Stimulated activated CD4-positive, alpha-beta T cell treated with anti-CD3 and anti-CD28 coated beads, Interleukin-12 subunit alpha, Interleukin-12 subunit beta, amount 100 ng/mL, for 48 hours (primary cell): ENCODE measurements at places on chromosomes 3 and 15.

GRCh38 chr3:5791558-5791957, 604.1 kb downstream of the EDEM1 start:
- no peak for DNase-seq

DNA sequence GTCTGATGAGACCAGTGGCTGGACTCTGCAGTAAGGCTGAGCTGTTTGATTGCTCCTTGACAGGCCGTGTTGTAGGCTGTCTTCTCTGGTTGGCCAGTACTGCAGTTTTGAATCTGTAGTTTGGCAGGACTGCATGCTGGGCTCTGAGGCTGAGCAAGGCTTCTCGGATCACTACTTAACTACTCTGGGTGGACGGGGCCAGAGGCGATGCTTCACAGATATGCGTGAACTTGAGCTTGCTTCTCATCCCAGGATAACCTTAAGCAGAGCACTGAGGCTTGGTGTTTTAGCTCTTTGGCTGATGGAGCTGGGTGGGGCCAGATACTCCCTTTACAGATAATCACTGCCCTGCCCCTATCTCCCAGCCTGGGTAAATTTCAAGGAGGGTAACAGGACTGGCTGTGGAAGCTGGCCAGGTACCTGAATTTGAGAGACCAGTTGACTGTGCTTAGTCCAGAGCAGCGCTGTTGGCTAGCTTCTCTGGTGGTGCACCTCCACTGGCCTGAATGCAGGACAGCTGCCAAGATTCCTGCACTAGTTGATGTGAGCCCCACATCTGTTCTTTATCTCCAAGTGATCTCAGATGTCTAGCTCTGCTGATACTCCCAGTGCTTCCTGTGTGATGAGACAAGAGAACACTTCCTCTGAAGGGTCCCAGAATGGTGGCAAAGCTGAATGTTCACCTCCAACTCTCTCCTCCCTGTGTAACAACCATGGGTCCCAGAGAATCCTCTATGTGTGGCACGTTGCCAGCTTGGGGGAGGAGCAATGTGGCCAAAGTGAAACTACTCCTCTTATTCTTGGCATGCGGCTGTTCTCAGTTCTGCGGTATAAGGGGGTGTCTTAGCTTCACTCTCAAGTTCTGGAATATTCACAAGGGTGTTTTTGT, 37.9 kb downstream of the RPL39L start:
- peak; percentile 24 for DNase-seq

- DNase-seq, result no peak
These were observed 75.4 kb downstream of the PLCL2 start for GRCh38 chr3:16960125-16960524.

GRCh38 chr3:42635111-42635510, 18.4 kb upstream of the ZBTB47 start:
- no peak for DNase-seq

DNA sequence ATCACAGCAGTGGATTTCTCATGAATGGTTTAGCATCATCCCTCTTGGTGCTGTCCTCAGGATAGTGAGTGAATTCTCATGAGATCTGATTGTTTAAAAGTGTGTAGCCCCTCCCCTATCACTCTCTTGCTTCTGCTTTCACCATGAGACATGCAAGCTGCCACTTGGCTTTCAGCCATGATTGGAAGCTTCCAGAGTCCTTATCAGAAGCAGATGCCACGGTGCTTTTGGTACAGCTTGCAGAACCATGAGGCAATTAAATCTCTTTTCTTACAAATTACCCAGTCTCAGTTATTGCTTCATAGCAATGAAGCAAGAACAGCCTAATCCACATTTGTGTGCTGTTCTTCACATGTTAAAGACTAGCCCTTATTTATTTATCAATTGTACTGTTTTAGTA, 495.2 kb upstream of the EPHA6 start:
- no peak for DNase-seq

- DNase-seq, result no peak
These were observed 41.9 kb downstream of the LIPC start for GRCh38 chr15:58473724-58474123.

GRCh38 chr3:169171739-169172138, 491.8 kb downstream of the MECOM start:
- DNase-seq, result no peak

DNA sequence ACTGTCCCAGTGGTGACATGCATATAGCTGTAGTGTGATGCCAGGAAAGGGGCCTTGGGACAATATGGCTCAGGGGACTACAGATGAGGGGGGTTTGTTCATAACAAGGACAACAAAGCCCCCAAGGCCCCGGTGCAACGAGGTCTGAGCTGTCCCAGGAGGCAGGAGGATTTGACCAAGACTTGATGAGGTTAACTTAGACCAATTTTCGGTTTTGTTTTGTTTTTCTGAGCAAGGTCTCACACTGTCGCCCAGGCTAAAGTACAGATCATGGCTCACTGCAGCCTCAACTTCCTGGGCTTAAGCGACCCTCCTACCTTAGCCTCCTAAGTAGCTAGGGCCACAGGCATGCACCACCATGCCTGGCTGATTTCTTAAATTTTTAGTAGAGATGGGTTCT, 23.8 kb downstream of the EFCAB12 start:
- DNase-seq, result no peak

DNA sequence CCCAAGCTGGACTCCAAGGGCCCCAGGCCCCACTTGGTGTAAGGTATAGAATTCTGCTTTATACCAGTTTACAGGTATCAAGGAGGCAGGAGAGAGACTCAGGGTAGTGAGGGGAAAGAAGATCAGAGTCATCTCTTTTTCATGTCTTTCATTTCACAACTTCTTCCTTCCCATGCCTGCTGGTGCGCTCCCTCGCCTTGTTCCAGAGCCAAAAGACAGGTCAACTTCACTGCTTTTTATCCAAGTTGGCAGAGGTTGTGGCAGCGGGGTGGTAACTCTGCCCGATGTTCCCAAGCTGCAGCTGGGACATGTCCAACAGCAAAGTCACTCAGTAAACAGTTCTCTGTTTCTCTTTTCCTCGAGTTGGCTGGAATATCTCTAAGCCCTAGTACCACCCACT, 86.3 kb upstream of the TCF12 start:
- no peak for DNase-seq

DNA sequence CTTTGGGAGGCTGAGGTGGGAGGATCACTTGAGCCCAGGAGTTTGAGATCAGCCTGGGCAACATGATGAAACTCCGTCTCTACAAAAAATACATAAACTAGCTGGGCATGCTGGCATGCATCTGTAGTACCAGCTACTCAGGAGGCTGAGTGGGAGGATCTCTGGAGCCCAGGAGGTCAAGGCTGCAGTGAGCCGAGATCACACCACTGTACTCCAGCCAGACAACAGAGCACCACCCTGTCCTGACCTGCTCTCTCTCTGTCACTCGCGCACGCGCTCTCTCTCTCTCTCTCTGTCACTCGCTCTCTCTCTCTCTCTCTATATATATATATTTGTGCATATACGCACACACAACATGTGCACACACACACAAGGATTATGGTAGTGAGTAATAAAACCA, 61.8 kb downstream of the IL16 start:
- DNase-seq, result no peak

DNA sequence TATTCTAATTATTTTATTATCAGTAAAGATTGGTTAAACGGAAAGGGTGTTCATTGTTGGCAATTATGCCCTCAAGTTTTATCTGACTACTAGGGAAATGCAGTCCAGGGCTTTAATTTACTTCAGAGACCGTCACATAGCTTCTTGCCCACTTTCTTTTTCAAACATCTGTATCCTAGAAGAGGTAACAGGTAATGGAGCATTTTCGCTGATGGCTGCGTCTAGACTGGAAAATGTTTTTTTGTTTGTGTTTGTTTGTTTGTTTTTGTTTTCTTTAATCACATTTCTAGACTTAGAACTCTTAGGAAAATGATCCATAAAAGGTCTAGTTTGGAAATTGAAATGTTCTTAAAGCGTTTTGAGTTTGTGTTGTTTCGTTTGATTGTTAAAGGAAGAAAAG, 71.4 kb downstream of the ANXA2 start:
- DNase-seq, result no peak

- no peak for DNase-seq
These were observed 371.1 kb downstream of the CHL1 start for GRCh38 chr3:567488-568185.

- no peak for DNase-seq
These were observed 106.0 kb upstream of the MRPL3 start for GRCh38 chr3:131608741-131609140.

DNA sequence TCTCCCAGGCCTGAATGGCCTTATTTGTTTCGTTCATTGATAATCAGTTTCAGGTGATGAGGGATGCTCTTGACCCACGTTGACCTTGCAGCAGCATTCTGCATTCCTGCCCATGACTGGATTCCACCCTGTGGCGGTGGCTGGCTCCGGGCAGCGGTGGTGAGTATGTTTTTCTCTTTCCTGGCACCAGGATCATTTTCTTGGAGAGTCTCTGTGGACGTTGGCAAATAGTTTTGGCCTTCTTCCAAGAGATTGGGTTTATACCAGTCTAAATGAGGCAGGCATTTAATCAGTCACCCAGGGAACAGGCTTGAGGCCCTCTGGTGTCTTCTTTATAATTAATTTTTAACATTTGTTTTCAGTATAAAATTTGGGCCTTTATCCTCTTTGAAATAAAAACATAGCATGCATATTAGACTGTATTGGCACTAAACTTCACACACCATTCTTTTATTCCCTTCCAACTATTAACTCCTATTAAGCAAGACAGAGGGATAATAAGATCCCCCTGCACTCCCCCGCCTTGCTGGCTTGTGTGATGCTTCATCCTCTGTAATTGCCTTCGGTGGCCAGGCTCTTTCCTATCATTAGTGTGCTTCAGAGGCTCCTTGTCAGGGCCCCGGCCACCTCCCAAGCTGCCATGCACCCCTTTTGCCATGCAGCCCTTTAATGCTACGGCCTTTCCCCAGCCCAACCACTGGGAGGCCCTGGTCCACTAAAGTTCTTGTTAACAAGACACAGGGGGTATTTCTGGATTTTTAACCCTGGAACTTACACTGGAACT, 176.2 kb upstream of the TOPAZ1 start:
- DNase-seq, result no peak

DNA sequence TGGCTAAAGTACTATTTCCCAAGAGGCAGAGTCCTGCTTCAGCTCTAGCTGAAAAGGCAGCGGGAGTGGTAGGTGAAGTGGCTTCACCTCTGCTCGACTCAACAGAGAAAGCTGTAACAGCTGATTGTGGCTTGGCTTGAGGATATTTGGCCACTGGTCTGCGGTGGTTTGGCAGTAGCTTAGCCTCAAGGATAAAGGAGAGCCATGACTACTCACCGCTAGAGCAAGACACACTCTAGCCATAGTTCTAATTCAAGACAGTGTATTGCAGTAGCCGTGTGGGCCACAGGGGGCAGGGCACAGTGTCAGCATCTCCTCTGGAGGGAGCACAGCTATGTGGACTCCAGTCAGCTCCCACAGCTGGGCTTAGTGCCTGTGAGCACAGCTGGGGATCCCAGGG, 23.5 kb downstream of the TPRG1 start:
- no peak for DNase-seq

- DNase-seq, result no peak
These were observed 59.2 kb downstream of the LIPC start for GRCh38 chr15:58490888-58491473.

GRCh38 chr3:14392231-14392630, 10.2 kb upstream of the SLC6A6 start:
- no peak for DNase-seq

DNA sequence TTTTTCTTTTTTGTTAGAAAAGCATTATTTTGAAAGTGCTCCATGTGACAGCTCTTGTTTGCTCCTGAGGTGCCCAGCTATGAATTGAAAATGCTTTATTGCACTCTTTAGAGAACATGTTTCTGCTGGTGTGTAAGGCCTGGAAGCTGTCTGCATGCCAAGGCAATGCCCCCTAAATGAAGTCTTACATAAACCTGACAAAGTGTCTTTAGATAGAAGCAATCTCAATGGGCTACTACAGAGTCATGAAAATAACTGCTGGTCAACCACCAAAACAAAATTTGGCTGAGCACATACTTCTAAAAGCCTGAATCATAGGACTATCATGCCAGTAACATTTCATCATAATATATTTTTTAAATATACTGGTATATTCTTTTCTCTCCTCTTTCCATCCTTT, 178.7 kb downstream of the THRB start:
- no peak for DNase-seq

- no peak for DNase-seq
These were observed 103.0 kb upstream of the RARB start for GRCh38 chr3:25324954-25325655.

- no peak for DNase-seq
These were observed 44.4 kb upstream of the LARS2 start for GRCh38 chr3:45343947-45344346.

- DNase-seq, result no peak
These were observed 206.8 kb downstream of the MAGI1 start for GRCh38 chr3:65831733-65832425.

DNA sequence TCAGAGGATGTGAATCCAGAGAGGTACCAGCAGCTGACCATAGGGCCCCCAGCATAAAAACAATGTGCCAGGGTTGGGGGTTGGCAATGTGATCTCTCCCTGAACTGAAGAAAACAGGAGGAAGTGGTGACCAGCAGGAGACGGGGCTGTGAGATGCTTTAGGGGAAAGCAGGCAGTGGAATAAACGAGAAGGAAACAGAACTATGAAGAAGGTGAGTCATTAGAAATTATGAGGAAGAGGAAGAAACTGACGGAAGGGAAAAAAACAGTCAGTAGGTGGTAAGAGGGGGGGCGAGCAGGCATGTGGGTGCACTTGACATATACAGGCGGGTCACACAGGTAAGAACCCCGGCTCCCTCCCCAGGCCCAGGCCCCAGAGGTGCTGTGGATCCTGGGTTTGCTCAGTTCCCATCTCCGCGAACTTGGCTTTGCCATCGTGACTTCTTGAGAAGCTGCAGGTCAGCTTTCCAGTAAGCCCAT, 42.2 kb upstream of the B3GNT5 start:
- peak; percentile 27 for DNase-seq
